Progenitor cell of endocrine pancreas (in vitro differentiated cells): ENCODE measurements at places on chromosomes 4 and X. TPM values are rescaled to one million over a fixed set of nuclear protein-coding genes. Genes with fewer than 3 reads are reported as not detected.

DNA sequence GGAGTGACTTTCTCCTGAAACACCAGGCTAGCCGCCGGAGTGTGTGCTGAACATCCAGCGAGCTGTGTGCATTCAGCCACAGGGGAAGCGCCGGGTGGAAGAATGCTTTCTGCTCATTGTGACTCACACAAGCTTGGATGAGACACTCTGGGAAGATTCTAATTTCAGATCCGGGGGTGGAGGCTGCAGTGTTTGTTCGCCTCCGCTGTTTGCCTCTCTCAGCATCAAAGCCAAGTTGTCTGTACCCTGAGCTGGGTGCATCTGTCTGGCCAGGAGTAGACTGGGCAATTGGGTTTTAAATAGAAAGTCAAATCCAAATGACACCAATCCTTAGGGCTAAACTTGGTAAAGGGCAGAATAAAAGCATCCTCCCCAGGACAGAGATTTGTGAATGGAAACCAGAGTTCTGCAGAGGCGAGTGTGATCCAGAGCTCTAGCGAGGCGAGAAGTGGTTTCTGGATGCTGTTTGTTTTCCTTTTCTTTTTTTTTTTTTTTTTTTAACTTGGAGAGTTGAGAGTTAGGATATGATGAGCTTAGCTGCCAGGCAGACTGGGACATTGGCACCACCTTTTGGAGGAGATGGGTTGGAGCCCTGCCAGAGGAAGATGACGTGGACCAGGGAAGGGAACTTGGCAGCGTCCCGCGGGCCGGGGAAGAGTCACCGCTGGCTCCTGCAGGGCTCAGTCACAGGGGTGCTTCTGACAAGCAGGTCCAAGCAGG, 196.0 kb upstream of the PSAPL1 start:
- no peak for DNase-seq

- no peak for DNase-seq
These were observed 181.5 kb downstream of the GC start for GRCh38 chr4:71602289-71602900.

DNA sequence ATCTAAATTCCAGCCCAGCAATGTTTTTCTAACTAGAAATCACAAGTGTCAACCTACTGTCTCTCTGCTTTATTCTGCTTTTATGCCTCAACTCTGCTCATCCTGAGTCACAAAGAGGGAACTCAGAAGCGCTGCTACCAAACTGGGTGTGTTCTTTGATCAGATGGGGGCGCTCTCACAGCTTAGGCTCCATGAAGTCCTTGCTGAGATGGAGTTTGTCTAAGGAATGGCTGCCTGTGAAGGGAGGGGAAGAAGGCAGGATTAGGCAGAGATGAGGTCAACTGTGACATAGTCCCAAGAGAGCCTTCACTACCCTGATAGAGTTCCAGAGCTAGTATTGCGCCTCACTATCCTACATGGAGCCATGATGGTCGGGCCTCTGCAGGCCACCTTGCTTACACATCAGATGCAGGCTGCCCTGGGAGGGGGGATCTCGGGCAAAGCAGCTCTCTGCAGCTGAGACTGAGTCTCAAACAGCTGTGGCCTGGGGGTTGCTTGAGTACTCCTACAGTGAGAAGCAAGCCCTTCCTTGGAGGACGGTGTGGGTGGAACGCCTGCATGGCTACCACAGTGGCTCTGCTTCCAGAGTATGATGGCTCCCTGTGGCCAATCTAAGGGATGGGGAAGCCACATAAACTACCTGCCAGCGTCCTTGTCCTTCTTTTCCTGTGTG, 219.9 kb downstream of the CCNG2 start:
- DNase-seq = no peak

DNA sequence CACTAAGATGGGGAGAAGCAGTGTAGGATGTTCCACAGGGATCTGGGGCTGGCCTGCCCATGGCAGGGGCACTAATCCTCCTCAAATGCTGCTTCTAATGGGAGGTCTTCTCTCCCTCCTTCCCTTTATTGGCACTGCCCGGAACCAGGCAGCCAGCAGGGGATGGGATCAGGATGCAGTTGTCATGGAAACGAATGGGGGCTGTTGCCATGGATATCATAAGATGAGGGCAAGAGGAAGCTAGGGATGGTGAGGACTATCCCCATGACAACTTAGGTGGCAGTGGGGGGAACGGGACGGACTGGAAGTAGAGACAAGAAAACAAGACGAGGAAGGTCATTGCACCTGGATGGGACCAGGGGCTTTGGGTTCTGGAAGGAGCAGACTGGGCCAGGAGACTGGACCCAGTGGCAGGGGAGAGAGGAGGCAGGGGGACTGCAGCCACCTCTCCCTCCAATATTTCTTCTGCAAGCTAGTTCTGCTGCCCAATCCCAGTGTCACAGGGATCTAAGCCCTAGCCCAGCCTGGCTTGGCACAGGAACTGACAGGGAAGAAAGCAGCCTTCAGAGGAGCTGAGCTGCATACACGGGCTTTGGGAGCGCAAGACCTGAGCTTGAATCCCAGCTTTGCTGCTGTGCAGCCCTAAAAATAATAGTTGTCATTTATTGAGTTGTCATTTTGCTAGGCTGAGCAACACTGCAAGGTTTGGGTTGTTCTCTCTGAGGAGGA, 19.0 kb downstream of the IQSEC2 start:
- no peak for DNase-seq

- no peak for DNase-seq
These were observed 31.2 kb downstream of the RNF175 start for GRCh38 chr4:153728660-153729059.

DNA sequence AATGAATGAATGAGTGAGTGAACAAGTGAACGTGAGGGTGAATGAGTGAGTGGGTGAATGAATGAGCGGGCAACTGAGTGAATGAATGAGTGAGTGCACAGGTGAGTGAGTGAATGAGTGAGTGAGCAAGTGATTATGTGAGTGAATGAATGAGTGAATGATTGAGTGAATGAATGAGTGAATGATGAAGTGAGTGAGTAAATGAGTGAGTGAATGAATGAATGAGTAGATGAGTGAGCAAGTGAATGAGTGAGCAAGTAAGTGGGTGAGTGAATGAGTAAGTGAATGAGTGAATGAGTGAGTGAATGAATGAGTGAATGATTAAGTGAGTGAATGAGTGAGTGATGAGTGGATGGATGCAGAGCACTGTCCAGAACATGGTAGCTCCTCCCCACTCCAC, 205.8 kb downstream of the STK32B start:
- DNase-seq = no peak

GRCh38 chr4:38131371-38132091, 171.3 kb downstream of the PTTG2 start:
- no peak for DNase-seq

DNA sequence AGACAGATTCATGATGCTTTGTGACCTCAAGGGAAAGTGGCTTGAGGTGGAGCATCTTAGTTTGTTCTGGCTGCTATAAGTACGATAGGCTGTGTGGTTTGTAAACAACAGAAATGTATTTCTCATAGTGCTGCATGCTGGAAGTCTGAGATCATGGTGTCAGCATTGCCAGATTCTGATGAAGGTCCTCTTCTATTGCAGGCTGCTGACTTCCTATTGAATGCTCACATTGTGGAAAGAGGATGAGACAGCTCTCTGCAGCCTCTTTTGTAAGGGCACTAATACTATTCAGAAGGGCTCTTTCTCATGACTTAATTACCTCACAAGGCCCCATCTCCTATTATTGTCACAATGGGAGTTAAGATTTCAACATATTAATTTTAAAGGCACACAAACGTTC, 1674.0 kb upstream of the PCDH7 start:
- DNase-seq = no peak

DNA sequence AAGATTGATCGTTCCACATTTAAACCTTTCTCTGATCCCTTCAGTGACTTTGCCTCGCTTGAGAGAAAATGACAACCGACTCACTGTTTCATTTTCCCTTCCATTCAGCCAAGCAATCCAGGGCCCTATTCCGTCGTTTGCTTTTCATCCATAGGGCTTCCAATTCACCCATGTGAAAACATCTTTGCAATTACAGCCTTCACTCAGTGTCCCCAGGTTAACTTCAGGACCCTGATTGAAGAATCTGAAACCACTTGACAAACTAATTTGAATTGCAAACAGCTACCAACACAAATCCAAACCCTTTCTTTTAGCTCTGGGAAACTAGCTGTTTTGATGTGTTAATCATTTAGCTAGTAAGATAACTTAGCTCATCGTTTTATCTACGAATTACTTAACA, 120.2 kb upstream of the FAM9C start:
- no peak for DNase-seq

- DNase-seq = no peak
These were observed 28.2 kb upstream of the PGK1 start for GRCh38 chrX:78075787-78076389.

DNA sequence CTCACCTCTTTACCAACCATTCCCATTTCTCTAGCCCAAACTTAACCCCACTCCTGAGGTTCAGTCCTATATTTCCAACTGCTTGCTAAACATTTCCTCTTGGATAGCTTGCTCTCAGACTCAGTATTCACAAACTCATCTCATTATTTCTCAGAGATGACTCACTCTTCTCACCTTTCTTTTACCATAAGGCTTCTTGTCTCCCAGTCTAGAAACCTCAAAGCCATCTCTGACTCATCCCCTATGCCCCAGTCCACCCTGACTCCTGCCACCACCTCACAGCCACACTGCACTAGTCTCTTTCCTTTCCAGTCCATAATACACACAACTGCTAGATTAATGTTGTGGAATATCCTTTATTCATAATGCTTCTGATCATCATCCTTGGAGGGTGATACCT, 4.8 kb downstream of the FRMPD3 start:
- no peak for DNase-seq

GRCh38 chr4:173526027-173526482, 4.0 kb downstream of the HAND2 start:
- DNase-seq = no peak

DNA sequence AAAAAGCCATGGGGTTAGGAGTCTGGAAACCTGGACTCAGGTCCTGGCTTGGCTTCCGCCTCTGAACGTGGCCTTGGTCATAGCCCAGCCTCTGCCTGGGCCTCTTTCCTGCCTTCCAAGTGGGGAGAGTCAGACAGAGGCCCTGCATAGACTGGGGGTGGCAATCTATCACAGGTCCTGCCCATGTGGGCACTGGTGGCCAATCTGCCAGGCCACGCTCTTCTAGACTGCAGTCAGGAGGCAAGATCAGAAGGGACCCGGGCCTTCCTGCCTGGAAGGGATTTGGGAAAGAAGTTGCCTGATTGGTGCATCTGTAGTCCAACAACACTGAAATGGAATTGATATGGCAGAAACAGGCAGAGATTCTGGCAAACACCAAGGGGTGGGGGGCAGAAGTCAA, 46.1 kb downstream of the CNGA2 start:
- no peak for DNase-seq

DNA sequence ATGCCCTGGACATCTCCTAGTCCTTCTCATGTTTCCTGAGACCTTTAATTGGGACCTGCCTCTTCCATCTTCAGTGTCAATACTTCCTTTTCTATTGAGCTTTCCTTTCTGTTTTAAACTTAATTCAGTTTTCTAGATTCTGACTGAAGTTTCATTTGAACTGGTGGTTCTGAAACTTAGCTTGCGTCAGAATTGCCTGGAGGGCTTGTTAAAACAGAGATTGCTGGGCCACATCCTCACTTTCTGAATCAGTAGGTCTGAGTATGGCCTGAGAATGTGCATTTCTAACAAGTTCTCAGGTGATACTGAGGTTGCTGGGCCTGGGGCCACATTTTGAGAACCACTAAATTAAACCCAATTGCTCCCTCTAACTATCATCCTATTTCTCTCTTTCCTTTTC, 152.1 kb upstream of the DGKK start:
- DNase-seq = no peak

DNA sequence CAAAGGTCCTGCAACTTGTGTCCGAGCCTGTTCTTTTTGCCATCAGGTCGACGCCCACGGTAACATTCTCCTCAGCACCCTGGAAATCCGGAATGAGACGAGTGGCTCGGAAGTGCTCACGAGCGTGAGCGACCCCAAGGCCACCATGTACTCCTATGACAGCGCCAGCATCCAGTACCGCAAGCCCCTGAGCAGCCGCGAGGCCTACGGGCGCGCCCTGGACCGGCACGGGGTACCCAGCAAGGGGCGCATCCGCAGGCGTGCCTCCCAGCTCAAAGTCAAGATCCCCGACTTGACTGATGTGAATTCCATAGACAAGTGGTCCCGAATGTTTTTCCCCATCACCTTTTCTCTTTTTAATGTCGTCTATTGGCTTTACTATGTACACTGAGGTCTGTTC, 37.9 kb downstream of the COMMD8 start:
- DNase-seq = no peak

- DNase-seq = no peak
These were observed 248.1 kb downstream of the C4orf33 start for GRCh38 chr4:129344058-129344457.

The WDFY3 gene
- 111 and 115 TPM in 2 replicates for total RNA-seq

The GC gene
- 154 and 168 TPM in 2 replicates for total RNA-seq

The TMEM31 gene
- 0.55 and 0.89 TPM in 2 replicates for total RNA-seq

The RAB39B gene
- 4.6 and 4.8 TPM in 2 replicates for total RNA-seq

The CFAP99 gene
- total RNA-seq = not detected in 2 replicates

The ARHGAP6 gene
- total RNA-seq = 1.9 TPM in 2 replicates
